ENCODE measurements at places on chromosomes 7 and 10.

DNA sequence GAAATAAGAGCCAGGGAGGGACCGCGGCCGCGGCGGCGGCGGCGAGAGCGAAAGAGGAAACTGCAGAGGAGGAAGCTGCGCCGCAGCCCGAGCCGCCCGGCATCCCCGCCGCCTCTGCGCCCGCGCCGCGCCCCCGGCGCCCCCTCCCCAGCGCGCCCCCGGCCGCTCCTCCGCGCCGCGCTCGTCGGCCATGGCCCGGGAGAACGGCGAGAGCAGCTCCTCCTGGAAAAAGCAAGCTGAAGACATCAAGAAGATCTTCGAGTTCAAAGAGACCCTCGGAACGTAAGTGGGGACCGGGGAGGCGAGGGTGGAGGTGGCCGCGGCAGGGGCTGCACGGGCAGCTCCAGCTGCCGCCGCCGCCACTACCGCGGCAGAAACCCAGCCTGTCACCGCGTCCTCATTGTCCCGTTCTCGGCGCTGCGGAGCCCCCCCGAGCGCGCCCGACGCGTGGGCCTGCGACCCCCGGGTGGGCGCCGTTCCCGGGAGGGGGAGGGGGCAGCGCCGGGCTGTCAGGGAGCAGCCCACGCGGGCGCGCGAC is 351 bp downstream of the CAMK1D start:
- DNase-seq = no peak

GRCh38 chr10:114376523-114376922 is 27.8 kb downstream of the AFAP1L2 start:
- DNase-seq = no peak

DNA sequence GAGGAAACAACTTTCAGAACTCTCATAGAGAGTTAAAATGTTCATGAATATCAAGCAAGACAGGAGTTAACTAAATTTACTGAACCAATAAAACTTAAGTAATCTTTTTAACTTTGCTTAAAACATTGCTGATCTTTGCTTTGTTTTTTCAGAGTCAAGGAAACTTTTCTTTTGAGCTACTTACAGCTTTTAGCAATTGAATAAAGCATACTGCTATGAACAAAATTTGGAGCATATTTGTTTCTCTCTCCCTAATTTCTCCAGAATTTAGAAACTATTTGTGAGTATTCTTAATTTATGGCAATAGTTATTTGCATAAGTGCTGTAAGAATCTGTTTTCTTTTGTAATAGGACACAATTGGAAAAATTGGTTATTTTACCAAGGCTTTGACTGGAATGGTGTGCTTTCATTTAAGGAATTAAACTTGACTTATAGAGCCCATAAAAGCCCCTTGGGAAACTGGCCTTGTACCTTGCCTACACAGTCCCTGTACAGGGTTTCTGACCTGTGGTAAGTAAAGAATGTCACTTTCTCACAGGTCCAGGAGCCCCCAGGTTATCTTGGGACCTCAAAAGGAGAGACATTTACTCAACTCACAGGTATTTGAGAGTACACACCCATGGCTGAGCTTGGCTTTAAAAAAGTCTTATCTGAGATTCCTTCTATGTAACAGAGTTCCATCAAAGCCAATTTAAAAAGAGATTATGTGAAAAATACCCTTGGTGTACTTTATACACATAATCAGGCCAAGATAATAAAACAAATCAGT is 23.3 kb upstream of the KIAA1549 start:
- no peak for DNase-seq

GRCh38 chr7:32500922-32501341 is 5.6 kb downstream of the AVL9 start:
- DNase-seq = no peak

GRCh38 chr7:42573881-42574672 is 337.1 kb upstream of the GLI3 start:
- no peak for DNase-seq

DNA sequence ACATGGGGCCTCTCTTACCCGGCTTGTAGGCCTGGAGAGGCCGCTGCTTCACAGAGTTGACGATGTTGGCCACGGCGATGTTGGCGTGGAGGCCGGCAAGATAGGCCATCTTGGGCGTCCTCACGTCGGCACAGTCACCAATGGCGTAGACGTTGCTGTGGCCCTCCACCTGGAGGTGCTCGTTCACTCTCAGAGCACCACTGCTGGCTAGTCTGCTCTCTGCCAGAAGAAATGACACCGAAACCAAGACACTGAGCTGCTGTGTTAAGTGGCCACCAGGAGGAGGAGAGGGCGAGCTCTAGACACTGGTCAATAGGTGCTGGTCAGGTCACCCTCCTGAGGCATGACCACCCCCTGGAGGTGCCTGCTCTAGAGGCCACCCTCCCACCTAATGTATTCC is 17.7 kb downstream of the AIFM2 start:
- DNase-seq = no peak

- DNase-seq = no peak
Measured at GRCh38 chr7:148914208-148914777, 30.2 kb upstream of the EZH2 start.

DNA sequence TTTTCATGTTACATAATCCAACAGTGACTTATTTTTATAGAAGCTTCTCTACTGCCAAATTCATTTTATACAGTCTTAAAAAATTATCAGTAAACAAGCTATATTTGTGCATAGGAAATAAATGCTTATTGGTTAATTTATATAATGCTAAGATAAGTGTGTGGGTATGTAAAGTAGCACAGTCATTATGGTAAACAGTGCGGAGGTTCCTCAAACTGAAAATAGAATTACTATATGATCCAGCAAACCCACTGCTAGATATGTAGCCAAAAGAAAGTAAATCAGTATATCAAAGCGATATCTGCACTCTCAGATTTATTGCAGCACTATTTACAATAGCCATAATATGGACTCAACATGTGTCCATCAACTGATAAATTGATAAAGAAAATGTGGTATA is 71.1 kb downstream of the ATRNL1 start:
- DNase-seq = no peak

DNA sequence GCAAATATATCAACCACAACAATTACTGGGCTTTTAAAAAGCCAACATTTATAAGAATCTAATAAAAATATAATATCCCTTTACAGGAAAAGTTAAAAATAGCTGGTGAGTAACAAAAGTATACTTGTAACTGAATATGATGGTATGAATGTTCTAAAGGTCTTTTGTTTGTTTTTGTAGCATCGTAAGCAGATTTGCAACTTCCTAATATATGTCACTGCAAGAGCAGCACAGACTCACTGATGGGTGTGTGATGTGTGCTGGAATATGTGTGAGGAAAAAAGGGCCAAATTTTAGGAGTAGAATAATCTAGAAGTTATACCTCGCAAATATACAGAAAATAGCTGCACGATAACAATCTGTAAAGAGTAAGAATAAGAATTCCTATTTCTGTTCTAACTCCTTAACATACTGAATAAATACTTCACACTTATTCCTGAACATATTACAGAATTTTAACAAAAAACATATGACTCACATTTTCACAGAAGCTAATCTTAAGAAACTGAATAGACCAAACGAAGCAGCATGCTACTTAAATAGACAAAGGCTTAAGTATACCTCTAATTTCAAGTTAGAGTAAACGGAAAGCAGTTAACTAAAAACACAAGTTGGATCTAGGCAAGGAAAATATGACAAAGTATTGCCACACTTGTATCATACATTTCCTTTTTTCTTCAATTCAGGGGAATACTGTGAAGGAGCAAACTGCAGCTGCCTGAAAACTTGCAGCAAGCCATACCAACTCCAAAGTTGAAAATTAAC is 9.6 kb downstream of the ETV1 start:
- DNase-seq = no peak

GRCh38 chr10:70587045-70587658 is 15.4 kb downstream of the PRF1 start:
- DNase-seq = no peak

DNA sequence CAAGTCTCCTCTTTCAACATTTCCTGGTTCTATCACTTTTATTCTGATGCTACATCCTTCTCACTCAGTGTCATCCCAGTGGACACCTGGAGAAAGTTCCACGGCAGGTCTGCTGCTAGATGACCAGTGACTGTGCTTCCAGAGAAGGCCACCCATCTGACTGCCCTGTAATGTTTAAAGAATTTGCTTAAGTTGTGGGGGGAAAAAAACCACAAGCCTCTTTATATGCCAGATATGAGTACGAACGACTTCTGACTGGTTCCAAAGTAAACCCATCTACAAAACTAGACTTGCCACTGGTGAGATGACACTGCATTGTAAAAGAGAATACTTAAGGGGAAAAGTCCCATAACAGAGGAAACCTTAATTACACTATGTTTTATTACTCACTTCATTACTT is 69.6 kb upstream of the VWC2 start:
- DNase-seq = no peak

GRCh38 chr10:58435297-58435985 is 50.2 kb downstream of the TFAM start:
- no peak for DNase-seq

DNA sequence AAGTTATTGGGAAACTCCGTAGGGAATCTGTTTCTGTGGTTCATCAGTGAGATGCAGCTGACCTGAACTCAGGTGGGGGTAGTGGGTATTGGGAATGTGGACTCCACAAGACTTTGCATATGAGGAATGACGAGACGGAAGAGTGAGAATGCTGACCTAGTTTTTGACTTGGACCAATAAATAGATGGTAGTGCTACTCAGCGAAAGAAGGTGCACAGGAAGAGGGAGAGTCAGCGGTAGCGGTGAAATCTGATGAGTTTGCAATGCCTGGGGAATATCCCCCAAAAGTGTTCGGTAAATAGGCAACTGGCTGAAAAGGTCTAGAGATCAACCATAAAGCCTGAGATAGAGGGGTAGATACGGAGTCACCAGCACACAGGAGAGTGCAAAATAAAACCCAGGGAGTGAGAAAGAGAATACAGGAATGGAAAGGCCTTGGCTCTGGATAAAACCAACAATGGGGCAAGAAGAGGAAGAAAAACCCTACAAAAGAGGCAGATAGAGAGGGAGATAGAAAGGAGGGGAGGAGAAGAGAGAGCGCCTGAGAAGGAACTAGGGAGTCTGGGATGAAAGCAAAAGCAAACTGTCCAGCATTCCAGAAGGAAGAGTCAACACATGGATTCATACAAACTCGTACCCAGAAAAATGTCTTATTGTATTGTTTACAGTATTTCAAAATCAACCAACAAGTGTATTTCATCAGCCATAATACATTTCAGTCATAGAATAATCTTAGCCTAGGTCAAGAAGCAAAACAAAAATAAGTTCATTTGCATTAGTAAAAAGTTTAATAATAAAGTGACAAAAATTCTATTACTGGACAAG is 5.4 kb downstream of the ARHGAP21 start:
- no peak for DNase-seq

DNA sequence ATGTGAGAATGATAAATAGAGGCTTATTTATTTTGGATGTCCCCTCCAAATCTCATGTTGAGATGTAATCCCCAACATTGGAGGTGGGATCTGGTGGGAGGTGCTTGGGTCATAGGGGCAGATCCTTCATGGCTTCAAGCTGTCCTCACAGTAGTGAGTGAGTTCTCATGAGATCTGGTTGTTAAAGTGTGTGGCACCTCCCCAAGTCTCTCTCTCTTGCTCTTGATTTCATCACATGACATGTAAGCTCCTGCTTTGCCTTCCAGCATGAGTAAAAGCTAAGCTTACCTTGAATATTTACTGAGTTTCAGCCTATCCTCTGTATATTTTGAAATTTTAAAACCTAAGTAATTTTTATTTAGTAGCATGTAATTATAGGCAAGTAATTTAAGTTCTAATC is 444.9 kb downstream of the ARL4A start:
- no peak for DNase-seq

- no peak for DNase-seq
Measured at GRCh38 chr7:141304291-141304690, 230.4 kb downstream of the TMEM178B start.

GRCh38 chr7:30348083-30348560 is 63.7 kb downstream of the ZNRF2 start:
- peak; percentile 81 for DNase-seq

DNA sequence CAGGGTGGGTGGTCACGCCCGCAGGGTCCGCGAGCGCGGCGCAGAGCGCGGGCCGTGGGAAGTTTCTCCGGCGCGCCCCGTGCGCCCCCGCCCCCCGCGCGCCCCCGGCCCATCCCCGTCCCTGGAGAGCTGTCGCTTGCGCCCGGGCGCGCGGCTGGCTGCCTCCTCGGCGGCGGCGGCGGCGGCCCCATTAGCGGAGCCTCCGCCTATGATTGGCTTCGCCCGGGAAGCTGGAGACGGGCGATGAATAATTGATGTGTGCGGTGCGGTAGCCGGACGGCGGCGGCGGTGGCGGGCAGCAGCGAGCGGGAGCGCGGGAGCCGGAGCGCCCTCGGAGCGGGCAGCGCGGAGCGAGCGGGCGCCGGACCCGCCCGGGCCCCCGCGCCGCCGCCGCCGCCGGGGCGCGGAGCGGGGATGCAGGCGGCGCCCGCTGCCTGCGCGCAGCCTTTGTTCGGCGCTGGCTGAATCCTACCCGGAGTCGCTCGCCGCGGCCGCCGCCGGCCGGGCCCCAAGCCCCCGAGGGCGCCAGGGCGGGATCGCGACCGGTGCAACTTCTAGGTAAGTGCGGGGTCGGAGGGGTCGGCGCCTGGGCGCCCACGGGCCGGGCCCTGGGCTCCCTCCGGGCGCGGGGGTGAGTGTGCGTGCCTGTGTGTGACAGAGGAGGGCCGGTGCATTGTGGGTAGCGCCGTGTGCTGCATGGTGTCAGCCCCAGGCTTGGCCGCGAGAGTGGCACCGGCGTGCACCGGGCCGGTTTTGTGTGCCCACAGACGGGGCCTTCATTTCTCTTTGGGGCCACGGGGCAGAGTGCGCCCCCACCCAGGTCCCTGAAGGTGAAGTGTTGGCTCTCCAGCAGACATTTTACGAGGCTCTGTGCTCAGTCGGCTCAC is 103.8 kb upstream of the PPIF start:
- no peak for DNase-seq

DNA sequence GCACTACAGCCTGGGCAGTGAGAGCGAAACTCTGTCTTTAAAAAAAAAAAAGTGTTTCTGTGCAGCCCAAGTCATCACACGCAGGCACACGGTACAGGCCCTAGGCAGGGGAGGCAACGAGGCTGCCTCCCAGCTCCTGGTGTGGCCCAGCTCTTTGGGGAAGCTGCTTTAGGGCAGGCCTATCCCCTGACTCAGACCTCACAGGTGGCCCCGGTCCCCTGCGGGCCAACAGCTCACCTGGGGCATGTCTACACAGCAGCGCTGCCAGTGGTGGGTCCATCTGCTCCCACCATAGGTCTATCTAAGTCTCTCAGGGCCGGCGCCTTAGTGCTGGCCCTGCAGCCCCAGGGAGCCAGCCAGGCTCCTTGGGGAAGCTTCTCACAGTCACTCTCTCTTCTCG is 31.4 kb downstream of the ZAN start:
- no peak for DNase-seq

GRCh38 chr7:131529179-131529578 is 27.2 kb downstream of the PODXL start:
- DNase-seq = no peak

All from hematopoietic multipotent progenitor cell treated with erythropoietin and hydrocortisone succinate and interleukin-3 and kit ligand, for 17 days (in vitro differentiated cells).